ENCODE measurements at places on chromosomes 16 and 17.

DNA sequence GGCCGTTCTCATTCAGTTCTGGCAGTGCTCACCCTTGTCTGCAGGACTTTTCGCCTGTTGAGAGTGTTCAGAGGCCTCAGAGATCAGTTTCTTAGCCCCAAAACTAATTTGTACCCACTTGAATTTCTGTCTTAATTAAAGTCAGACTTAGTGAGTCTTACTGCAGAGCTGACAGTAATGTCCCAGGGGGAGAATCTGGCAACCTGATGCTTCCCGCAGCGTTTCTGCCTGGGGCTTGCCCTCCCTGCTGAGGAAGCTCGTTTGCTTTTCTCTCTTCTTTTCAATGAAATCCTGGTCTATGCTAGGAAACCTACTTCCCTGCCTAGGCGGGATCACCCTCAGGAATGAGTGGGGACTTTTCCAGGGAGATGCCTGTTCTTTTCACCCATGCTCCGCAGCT, 25.3 kb downstream of the DBNDD1 start:
- no peak for DNase-seq

DNA sequence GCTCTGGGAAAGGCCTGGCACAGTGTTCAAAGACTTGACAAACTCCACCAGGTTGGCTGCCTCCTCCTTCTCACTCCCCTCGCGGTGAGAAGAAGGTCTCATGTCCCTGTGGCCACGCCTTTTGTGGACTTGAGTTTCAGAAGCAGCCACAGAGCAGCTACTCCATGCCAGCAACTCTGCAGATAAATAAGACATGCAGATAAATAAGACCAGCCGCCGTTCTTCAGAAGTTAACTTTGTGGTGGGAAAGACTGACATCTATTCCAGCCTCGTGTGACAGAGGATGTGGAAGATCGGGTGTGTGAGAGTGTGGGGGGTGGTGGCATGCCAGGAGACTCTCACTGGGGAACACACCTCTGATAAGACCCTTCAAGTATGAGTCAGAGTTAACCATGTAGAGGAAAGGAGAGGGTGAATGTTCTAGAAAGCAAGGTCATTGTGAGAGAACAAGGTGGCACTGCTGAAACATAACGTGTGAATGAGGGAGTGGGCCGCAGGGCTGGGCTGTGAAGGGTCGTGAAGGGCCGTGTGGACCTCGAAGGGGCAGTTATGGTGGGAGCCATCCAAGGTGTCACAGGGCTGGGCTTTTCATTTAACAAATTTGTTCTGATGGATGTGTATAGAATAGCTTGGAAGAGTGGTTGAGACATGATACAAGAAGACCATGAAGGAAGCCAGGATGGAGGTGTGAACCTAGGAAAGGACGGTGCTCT, 830 bp downstream of the SPACA3 start:
- no peak for DNase-seq

- DNase-seq, result no peak
Observed at GRCh38 chr17:10118788-10119130, 79.6 kb downstream of the GAS7 start.

DNA sequence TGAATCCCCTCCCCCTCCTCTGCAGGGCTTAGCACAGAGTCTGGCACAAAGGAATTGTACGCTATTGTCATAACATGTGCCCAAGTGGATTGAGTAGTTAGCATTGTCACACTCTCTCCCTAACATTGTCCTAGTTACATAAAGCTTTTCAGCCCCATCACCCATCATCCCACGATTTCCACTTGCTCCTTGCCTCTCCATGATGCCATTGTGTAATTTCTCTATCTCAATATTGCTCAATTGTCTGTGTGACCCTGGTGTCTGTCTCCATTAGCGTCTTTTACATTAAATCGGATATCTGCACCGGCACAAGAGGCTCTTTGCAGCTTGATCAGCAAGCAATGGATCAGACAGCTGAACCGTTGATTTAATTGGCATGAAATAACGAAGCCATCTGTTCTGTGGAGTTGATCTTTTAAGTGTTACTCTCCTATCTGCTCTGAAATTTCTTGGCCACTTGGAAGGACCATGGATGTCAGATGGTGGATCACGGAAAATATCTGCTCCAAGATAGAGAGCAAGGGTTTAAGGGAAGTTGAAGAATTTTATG, 77.0 kb upstream of the HS3ST4 start:
- DNase-seq, result no peak

- DNase-seq, result no peak
Observed at GRCh38 chr16:73056448-73056847, 8.5 kb upstream of the ZFHX3 start.

DNA sequence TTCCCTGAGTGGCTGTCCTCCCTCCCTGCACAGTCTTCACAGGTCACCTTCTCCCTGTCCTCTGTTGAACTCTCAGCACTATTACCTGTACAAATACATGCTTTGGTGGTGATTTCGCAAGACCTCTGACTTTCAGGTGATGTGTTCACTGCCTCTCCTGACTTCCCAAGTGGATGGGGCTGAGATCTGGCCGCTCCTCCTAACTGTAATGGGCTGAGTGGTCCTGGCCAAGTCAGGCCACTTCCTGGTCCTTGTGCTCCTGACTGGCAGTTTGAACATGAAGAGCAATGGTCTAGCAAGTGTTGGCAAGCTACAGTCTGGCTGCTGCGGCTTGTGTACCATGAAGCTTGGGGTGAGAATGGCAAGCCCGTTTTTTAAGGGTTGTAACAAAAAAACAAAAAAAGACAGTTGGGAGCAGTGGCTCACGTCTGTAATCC, 11.7 kb upstream of the TMED6 start:
- no peak for DNase-seq

Measured in stimulated activated CD4-positive, alpha-beta T cell treated with anti-CD3 and anti-CD28 coated beads, TNF-alpha, amount 100 ng/mL, for 4 hours (primary cell).